Osteoblast (primary cell): ENCODE measurements at places on chromosomes 7 and 10. TPM values are rescaled to one million over a fixed set of nuclear protein-coding genes. Genes with fewer than 3 reads are reported as not detected.

- DNase-seq, result no peak
Observed at GRCh38 chr10:35208536-35208935, 81.9 kb downstream of the CREM start.

C10orf90 gene
- 0.59 and 0.72 TPM in 2 replicates for total RNA-seq

FAM237B gene
- not detected in 2 replicates for total RNA-seq

LRRTM3 gene
- not detected in 2 replicates for total RNA-seq

GRCh38 chr7:1403638-1404459 lies 55.4 kb downstream of the MICALL2 start:
- DNase-seq, result peak; percentile 93

DNA sequence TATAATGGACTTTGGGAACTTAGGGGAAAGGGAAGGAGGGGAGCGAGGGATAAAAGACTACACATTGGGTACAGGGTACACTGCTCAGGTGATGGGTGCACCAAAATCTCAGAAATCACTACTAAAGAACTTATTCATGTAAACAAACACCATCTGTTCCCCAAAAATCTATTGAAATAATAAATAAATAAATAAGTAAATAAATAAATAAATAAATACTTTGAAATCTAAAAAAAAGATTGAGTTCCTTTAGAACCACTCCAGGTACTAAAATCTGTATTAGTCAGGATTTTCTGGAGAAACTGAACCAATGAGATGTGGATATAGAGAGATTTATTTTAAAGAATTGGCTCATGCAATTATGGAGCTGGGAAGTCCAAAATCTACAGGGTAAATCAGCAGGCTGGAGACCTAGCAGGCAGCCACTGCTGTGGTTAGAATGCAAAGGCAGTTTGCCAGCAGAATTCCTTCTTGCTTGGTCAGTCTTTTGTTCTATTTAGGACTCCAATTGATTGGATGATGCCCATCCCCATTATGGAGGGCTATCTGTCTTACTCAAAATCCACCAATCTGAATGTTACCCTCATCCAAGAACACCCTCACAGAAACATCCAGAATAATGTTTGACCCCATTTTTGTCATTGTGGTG lies 8.9 kb downstream of the IGFBP1 start:
- no peak for DNase-seq

AOAH gene
- total RNA-seq, result under 0.01 TPM in 1 of 2 replicates, not detected in the other

UTF1 gene
- total RNA-seq, result not detected in 2 replicates

GRCh38 chr10:42594246-42594650 lies 44.1 kb downstream of the ZNF33B start:
- no peak for DNase-seq

DNA sequence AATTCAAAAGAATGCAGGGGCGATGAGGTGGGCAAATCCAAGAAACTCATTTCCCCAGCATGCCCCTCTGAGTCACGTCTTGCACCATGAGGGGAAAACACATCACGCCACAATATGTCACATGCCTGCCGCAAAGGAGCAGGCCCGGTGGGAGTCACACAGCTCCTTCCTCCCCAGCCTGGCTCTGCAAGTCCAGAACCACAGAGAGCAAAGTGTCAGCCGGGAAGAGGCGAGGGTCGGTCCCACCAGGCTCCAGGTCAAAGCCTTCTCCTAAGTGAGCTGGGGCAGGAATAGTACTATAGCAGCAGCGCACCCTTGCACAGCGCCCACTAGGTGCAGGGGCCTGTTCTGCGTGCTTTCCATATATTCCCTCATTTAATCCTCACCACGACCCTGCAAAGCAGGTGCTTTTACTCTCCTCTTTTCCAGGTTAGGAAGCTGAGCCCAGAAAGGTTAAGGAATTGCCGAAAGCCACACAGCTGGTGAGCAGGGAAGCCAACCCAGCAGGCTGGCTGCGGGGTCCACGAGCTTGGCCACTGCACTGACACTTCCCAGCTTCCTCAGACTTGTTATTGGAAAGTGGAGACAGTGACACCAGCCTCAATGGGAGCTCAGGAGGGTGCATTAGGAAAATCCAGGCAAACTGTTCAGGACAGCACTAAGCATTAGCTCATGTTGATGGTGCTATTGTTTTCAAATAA lies 94.0 kb upstream of the ZMIZ1 start:
- peak; percentile 98 for DNase-seq

GRCh38 chr10:124242365-124242764 lies 149.0 kb upstream of the CHST15 start:
- no peak for DNase-seq

- peak; percentile 46 for DNase-seq
Observed at GRCh38 chr10:3848005-3848774, 63.2 kb upstream of the KLF6 start.

- DNase-seq, result no peak
Observed at GRCh38 chr10:76453332-76453731, 1021.9 kb downstream of the LRMDA start.

- DNase-seq, result peak; percentile 71
Observed at GRCh38 chr10:12042409-12042796, 206 bp downstream of the UPF2 start.

ZNF239 gene
- total RNA-seq, result 4.7 and 5.0 TPM in 2 replicates

DRGX gene
- total RNA-seq, result under 0.01 TPM in 1 of 2 replicates, not detected in the other

DNA sequence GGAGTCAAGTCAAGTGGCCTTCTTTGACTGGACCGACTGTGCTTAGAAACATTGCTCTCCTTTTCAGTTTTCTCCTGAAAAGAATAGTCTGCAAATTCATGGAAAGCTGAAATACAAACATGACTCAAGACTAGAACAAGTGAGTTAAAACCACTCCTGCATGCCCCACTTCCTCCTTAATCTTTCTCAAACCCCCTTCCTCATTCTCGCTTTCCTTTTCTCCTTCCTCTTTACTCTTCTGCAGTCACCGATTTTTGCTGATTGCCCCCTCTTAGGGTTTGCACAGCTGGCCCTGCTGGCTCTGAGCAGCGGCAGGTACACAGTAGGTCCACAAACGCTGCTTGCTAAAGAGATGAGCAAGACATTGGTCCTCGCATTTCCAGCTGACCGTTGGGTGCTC lies 34.8 kb upstream of the MKI67 start:
- no peak for DNase-seq

- no peak for DNase-seq
Observed at GRCh38 chr7:66634816-66635215, 6.1 kb downstream of the KCTD7 start.

GRCh38 chr7:157405501-157405900 lies 68.7 kb downstream of the DNAJB6 start:
- DNase-seq, result peak; percentile 87

DNA sequence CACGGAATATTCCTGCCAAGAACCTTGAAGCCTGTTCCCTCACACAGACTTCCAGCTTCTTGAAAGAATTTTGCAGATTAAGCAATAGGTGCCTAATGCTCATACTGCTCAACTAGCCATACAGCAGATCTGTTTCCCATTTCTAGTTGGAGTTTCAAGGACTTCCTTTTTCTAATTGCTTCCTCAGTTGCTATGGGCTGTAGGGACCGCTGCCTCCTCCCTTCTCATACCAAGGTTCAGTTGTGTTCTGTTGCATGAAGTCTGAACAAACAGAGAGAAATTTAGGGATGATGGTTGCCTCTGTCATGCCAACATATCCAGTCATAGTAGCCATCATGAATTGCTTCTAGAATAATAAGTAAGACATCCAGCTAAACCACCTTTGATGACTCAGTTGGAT lies 6.8 kb downstream of the ITGA8 start:
- no peak for DNase-seq

DNA sequence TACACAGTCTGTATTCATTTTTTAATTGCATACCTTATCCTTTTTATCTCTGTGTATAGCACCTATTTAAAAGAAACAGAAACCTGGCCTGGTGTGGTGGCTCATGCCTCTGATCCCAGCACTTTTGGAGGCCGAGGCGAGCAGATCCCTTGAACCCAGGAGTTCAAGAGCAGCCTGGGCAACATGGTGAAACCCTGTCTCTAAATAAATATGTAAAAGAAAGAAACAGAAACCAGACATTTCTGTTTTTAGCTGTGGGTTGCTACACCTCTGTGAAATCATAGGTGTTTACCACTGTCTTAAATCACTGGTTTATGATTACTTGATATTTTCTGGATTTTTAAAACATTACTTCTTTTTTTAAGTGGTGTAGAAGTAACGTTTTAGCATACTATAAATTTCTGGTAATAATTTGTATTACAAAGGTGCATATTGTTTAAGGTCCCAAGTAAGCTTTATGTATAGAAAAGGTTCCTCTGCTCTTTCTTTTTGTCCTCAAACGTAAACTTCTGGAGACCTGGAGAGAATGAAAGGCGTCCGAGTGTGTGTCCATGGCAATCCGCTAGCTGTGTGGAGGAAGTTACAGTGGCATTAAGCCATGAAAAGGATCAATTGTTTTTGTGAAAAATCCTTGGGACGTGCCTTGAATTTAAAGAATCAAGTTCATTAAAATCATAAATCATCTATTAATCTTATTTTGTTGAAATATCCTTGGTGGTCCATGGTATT lies 41.1 kb downstream of the PTPRZ1 start:
- no peak for DNase-seq
